ENCODE measurements at places on chromosomes 7 and 10. TPM values are rescaled to one million over a fixed set of nuclear protein-coding genes. Genes with fewer than 3 reads are reported as not detected.

- peak; percentile 42 for DNase-seq
These were observed 22.3 kb downstream of the GTF2IRD1 start for GRCh38 chr7:74475987-74476350.

DNA sequence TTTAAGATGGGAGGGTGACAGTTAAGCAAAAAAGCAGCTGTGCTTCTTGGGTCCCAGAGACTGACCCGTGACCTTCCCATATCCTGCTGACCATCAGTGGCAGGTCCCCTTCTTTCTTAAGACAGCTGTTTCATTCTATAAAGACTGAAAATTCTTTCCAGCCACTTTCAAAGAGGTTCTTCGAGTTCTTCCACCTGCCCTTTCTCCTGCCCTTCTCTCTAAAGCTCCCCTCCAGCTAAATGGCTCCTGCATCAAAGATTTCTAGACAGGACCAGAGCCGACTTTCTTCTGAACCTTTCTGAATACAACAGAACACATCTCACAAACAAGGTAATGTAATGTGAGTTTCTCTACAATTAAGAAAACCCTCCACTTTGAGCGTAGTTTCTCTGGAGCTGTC lies 180.8 kb downstream of the SFMBT2 start:
- no peak for DNase-seq

GRCh38 chr7:32893207-32893524 lies 1.6 kb upstream of the KBTBD2 start:
- no peak for DNase-seq

DNA sequence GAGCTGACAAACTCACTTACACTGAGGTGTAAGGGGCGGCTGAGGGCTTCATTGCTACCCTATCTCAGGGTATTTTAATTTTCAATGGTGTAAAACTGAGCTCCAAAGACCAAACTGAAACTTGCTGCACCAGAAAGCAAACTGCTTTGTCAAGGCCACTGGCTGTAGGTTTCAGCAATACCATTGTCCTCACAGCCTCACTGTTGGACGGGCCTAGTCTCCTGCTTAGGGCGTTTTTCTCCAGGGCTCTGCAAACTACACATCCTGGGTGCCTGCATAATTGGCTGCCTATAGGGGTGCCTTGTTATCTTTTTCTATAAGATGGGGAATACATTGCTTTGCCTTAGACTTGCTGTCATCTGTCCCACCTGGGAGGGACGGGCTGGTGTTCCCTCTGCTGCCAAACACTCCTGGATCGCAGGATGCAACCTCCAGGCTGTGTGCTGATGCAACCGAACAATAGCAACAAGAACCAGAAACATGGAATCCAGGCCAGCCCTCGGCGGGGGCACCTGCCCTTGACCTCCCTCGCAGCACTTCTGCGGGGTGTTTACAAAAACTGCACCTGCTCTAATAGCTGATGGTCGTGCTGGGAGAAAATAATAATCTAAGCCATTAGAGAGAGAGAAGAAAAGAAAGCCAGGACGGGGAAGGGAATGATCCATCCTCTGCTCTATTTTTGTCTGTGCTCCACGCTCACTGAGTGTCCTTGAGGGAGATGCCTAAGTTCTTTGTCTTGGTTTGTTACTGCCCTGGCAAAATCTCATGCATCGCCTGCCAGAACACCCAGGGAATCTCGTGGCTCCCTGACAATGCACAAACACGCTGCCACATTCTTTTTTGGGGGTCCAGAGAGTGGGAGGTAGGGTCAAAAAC lies 104.5 kb downstream of the GALNT17 start:
- peak; percentile 48 for DNase-seq

DNA sequence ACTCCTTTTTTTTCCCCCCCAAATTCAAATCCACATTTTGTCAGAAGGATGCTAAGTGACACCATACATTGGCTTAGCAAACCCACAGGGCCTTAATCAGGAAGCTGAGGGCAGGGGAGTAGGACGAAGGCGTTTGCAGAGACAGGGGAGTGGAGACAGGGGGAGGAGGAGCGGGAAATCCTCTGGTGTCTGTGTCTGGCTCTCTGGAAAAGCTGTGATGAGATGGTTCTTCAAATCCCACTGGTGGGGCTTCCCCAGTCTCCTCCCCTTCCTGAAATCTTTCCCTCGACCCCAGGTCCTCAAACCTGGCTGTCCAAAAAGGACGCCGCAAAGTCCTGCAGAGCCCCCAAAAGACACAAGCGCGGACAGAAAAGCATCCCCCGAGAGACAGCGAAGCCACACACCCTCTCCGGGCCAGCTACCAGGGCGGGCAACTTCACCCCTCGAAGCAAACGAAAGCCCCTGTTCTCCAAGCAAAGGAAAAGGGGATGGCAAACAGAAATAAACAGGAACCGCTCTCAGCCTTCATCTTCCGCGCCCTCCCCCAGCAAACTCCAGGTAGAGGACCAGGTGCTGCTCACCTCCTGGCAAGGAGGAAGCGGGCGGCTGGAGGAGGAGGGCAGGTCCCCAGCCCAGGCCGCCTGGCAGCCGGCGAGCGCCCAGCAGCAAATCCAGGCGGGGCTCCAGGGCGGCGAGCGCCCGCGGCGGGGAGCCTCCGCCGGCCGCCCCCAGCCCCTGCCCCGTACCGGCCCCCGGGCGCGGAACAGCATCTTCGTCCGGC lies 520 bp downstream of the ELAPOR2 start:
- DNase-seq: peak; percentile 86

- no peak for DNase-seq
These were observed 26.1 kb downstream of the INPP5A start for GRCh38 chr10:132563485-132564248.

Gene LEP
- total RNA-seq: not detected

Gene CCDC201
- not detected for total RNA-seq

Gene TMEM140
- not detected for total RNA-seq

Gene TMEM139
- total RNA-seq: 2.2 TPM

Gene OR2A2
- not detected for total RNA-seq

Gene SSBP1
- total RNA-seq: 202 TPM

Gene LIPN
- total RNA-seq: not detected

Gene AKR1D1
- total RNA-seq: not detected

Data from endodermal cell (in vitro differentiated cells).